ENCODE measurements at places on chromosomes 1 and 21.

DNA sequence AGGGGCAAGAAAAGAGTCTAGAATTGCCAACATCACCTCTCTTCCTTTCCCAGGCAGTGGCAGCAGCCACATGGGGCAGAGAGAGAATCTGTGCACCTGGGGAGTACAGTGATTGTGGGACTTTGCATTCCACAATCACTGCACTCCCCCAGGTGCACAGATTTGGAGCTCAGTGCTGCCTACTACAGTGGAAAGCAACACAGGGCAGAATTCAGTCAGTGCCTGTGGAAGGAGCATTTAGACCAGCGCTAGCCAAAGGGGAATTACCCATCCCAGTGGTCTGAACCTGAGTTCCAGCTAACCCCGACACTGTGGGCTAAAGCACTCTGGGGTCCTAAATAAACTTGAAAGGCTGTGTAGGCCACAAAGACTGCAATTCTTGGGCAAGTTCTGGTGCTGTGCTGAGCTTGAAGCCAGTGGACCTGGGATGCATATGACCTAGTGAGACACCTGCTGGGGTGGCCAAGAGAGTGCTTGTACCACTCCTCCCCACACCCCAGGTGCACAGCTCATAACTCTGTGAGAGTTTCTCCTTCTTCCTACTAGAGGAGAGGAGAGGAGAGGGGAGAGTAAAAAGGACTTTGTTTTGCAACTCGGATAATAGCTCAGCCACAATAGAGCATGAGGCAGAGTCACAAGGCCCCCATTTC is 50.3 kb downstream of the NUP210L start:
- no peak for DNase-seq

GRCh38 chr1:109140392-109140791 is 26.5 kb downstream of the ELAPOR1 start:
- DNase-seq: no peak

DNA sequence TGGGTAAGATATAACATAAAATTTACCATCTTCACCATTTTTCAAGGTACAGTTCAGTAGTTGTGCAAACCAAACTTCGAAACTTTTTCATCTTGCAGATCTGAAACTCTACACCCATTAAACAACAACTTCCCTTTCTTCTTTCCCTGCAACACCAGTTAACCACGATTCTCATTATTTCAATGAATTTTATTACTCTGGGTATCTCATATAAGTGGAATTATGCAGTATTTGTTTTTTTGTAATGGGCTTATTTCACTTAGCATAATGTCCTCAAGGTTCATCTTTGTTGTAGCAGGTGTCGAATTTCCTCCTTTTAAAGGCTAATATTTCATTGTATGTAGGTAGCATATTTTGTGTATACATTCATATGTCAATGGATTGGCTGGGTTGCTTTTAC is 146.1 kb downstream of the SPATA46 start:
- DNase-seq: no peak

DNA sequence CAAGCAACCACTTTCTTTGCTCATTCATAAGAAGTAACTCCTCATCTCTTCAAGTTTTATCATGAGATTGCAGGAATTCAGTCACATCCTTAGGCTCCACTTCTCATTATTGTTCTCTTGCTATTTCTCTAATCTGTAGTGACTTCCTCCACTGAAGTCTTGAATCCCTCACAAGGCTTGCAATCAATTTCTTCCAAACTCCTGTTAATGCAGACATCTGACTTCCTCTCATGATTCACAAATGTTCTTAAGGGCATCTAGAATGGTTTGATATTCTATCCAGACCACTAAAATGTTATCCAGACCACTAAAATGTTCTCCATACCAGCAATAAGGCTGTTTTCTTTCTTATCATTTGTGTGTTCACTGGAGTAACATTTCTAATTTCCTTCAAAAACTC is 528.1 kb downstream of the DPYD start:
- DNase-seq: no peak

DNA sequence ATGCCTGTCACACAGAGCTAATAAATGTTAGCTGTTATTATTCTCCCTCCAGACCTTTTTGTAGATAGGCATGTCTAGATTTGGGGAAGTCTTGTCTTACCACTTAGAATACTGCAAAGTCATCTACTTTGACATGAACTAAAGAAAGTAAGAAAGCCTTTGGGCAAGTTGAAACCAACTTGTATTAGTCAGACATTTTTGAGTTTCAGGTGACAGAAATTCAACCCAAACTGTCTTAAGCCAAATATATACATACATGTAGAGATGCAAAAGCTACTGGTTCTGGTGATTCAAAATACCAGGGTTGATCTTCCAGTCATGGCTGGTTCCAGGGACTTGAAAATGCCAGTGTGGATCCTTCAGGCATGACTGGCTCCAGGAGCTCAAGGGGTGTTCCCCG is 276.8 kb upstream of the TMEM51 start:
- no peak for DNase-seq

DNA sequence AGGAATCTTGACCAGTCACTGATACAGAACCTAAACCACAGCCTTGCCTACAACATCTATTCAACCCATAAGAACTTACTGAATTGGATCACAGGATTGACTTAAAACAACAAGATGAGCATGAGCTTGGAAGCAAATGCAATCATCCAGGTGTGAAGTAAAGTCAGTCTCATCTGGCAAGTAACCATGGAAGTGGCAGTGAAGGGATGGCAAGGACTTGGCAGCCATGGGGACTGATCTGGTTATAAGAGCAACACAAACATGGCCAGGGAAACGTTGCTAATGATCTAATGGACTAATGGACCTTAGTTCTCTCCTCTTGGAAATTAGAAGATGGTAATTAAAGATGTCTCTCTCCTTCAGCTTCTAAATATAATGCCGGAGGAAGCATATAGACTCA is 133.1 kb downstream of the VAV3 start:
- no peak for DNase-seq

Measured in activated CD4-positive, alpha-beta T cell treated with anti-CD3 and anti-CD28 coated beads, Interleukin-2, amount 50 U/mL, for 1 hour (primary cell).